Activated CD4-positive, alpha-beta T cell treated with anti-CD3 and anti-CD28 coated beads for 4 hours (primary cell): ENCODE measurements at places on chromosomes 4 and X.

DNA sequence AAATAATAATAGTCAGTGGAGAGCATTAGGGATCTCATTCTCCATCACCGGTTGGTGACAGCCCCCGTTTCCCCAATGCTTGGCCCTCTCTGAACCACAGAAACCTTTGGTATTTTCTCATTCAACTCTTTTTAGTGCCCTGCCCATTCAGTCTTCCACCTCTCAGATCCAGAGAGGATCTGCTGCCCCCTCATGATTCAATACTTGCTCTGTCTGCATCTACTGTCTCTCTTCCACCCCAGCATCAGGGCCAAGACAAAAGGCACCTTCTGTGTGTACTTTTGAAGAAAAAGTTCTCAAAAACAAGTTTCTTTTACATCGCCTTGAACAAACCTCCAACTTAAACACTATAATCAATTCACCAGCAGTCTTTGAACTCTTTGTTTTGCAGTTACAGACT lies 19.3 kb downstream of the CLTRN start:
- no peak for DNase-seq

DNA sequence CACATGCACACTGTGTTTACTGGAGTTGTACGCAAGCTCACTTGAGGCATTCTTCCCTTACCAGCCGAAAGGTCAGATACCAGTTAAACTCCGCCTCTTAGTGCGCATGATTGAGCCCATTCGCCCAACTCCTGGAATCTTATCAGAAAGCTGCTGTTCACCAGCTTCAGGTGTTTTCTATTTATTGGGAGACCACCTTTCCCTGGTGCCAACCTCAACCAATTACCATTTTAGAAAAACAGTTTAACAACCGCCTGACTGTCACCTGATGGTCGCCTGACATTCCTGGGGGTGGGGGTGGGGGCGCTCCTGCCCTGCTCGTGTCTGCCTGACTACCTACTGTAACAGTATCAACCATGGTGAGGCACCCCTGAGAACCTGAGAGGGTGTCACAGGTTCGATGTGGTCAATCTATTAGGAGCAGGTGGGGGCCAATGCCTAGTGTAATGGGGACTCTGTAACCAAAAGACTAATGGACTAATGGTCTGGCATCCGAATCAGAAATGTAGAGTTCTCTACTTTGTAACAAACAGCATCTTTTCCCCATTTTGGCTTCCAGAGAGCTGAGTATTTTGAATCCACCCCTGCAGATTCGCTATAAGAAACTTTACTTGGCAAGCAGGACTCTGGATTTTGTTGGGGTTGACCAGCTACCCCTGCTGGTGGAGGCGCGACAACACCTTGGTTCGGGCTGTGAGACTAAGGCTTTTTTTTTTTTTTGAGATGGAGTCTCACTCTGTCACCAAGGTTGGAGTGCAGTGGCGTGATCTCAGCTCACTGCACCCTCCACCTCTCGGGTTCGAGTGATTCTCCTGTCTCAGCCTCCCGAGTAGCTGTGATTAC lies 58.2 kb upstream of the ZNF157 start:
- DNase-seq, result peak; percentile 30

DNA sequence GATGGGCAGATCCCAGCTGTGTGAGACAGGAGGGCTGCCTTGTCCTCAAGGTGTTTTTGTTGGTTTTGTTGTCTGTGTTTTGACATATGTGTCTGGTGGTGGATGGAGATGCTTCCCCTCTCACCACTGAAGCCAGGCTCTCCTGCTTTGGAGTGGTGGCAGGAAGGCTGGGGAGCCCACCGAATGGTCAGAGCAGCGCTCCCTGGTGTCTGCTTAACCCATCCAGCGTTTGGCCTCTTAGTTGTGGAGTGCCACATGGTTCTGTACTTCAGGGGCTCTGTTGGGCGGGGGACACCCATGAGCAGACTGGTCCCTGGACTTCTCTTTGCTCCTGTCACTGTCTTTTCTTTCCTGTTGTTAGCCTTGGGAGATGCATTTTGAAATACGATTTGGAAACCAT lies 51.9 kb downstream of the DLG3 start:
- no peak for DNase-seq

DNA sequence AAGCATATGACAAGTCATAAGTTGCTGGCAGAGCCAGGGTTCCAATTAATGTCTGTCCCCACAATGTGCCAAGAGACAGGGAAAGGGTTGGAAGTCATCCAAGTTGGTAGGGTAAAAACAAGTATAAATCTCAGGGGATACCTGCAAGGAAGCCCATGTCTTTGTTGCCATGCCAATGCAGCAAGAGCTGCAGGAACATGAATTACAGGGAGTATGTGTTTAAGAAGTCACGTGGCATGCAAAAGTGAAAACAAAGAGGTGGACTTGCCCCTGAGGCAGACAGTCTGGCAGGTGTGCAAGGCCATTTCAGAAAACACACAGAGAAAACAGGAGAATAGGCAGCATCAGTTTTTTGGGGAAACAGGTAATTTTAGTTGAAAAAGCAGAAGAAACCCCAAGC lies 29.4 kb downstream of the C4orf51 start:
- no peak for DNase-seq

DNA sequence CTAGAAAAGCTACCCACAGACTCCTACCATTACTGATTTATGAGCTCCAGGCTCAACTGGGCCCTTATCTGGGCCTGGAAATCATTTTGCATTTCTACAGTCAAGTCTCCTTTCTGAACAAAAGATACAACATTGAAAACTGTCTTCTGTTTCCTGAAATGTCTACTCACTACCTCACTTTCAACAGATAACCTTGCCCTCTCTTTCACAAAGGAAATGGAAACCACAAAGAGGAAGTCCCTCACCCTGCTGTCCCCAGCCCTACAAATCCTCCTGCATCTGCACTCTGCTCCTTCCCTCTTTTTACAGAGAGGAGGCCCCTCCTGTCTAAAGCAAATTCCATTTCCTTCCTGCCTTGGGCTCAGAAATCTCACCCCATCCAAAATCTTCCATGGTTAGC lies 24.8 kb upstream of the CYBB start:
- no peak for DNase-seq

- DNase-seq, result no peak
Measured at GRCh38 chr4:73675623-73676022, 55.4 kb upstream of the RASSF6 start.

DNA sequence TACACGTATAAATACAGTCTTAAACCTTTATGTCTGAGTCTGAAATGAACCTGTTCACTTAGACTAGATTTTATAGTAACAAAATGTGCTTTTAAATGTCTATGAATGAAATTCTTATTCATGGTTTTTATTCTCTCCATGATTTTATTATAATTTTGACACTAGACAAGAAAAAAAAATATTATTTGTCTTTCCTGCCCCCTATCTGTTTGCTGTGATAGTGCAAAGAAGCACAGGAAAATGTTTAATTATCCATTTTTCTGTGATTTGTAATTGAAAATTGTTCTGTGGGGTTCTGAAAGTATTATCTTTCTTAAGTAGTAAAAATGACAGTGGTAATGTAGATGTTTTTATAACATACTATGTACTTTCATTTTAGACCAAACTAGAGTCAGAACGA lies 52.0 kb downstream of the INTS6L start:
- no peak for DNase-seq

DNA sequence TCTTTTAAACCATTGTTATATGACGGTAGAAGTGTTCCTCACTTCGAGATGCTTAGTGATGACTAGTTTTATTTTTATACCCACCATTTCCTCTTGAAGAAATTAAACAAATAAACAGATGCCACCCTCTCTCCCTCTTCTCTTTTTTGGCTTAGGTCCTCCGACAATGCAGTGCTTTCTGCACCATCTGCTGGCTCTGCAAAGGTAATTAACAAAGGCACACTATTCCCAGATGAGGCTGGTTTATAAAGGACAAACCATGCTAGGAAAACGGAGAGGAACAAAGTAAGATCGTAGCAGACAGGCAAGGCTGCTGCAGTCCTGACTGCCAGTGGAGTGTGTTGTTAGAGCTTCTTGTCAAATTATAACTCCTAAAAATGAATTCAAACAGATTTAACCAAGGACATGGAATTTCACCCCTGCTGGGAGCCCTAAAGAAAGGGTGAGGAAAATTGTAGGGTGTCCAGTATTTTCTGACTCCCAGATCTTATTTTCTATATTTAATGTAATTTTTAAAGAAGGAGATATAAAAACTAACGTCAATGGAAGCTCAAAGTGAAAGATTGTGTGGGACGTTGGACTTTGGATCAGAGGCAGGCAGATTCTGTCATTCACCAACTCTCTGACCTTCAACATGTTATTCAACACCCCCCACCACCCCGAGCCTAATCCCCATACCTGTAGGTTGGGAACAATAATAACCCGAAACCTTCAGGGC lies 142.1 kb downstream of the CPEB2 start:
- DNase-seq, result no peak

DNA sequence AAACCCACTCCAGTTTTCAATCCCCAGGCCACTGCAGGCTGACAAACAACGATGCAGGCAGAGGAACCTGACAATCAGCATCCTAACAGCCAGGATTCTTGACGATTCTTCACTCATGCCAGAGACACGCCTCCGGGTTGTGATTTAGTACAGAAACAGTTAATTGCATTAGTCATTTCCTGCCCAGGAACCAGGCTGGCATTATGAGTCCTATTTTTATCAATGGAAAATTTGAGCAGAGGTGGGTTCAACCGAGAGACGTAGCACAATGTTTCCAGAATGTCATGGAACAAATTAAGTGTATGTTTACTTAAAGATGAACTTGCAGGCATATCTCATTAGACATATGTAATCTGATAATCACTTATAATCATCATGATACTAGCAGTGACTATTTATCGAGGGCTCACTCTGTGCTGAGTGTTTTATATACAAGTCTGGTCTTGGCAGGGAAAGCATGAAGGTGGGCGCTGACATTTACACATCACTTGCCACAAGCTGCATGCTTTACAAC lies 159.7 kb downstream of the NSUN7 start:
- peak; percentile 43 for DNase-seq

DNA sequence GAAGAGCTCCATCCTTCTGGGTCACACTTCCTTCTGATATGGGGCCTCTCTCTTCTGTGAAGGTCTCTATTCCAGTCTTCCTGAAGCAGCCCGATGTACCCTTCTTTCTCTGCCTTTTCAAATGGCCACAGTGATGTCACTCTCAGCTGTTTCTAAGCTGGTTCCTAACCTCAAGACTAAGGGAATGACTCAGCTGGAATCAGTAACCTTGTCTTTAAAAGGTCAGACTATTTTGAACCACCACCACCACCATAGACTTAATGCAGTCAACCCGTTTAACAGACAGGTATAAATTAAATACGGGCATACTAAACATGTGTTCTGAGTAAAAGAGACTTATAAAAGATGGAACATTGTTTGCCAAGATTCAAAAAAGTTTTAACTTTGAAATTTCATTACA lies 121.0 kb downstream of the PPA2 start:
- no peak for DNase-seq

DNA sequence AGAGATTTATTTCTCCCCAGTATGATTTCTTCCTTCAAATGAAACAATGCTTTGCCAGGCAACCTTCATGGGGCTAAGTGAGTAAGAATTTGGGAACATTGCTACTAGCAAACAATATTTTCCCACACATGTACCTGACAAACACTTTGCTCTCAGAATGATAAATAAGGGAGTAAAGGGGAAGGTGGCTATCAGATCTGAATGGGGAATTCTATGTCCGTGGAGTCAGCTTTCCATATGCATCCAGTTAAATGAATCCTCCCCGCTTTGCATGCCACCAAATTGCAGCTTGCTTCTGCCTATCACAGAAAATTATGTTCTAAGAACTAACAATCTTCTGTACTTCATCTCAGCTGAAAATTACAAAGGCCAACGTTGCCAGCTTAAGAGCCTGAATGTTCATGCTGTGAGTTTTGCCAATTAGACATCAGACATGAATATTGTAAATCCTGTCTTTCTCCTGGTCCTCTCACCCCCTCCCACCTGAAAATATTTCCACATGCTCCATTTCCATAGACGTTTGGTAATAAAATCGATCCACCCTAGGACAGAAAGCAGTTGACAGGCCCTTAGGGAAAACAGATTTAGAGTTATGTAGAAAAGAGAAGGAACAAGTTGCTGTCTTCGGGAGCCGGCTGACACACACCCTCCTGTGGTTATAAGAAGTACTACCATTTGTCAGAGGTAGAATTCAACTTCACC lies 6.3 kb downstream of the MEPE start:
- DNase-seq, result no peak

- no peak for DNase-seq
Measured at GRCh38 chr4:3360777-3361176, 68.0 kb downstream of the RGS12 start.

DNA sequence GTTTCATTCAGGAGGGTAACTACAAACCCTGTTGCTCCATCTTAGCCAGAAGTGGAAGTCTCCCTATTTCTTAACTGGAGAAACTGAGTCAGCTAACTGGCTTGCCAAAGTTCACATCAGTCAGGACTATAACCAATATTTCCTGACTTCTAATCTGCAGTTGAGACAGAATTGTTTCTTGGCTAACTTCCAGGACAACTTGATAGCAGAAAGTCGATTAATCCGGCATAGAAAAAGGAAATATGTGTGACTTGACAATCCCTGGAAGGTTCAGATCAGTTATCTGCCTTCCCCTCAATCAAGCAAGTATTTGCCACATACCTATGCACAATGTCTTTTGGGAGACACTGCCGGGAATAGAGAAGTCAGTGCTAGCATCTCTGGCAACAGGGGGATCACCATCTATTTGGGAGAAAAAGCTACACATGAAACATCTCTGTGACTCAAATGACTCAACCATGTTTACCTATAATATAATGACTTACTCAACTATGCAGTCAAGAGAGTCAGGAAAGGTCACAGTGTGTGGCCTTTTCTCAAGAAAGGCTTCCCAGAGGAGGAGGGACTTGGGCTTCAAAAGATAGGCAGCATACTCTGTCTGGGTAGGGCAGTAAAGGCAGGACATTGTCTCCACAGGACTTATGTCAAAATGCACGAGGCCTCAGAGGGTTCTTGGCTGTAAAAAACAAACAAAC lies 12.4 kb upstream of the LONRF3 start:
- DNase-seq, result no peak

DNA sequence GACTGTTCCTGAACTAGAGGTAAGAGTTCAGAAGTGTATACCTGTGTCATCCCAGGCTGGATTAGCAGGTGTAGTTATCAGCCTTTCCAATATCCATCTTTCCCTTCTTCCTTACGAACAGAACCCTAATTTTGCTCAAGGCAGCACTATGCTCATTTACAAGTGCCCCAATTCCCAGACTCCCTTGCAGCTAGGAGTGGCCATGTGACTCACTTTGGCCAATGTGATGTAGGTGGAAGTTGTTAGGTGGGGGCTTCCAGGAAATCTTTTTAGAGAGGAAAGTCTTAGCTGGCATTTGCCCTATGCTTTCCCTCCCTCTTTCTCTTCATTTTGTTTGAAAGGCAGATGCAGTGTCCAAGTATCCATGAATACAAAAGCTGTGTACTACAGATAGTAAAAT lies 34.8 kb downstream of the HOPX start:
- DNase-seq, result no peak

DNA sequence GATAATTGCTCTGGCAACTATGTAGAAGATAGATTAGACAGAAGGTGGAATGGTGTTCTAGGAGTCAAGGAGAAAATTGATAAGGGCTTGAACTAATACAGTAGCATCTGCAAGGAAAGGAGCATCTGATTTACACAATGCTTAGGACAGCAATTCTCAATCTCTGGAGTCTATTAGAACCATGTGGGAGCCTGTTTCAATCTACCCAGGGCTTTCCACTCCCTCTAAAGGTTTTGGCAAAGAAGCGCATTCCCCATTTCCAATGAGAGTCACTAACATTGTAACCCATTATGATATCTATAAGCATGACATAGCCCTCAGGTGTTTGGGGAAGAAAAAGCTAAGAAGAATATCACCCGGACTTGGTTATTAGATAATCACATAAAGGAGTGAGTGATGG lies 168.2 kb downstream of the COL25A1 start:
- DNase-seq, result no peak
